ENCODE measurements at places on chromosomes 3 and 15. TPM values are rescaled to one million over a fixed set of nuclear protein-coding genes. Genes with fewer than 3 reads are reported as not detected.

Gene LNP1
- total RNA-seq, result 2.6 TPM

Gene MORC1
- not detected for total RNA-seq

Gene FSD2
- total RNA-seq, result not detected

Gene ILDR1
- not detected for total RNA-seq

Gene SLC28A2
- not detected for total RNA-seq

Gene GOLGA6L7
- not detected for total RNA-seq

Gene SRGAP3
- total RNA-seq, result 5.4 TPM

Gene IL20RB
- 22.0 TPM for total RNA-seq

Gene CYP1A2
- not detected for total RNA-seq

Gene LRRC3B
- 1.6 TPM for total RNA-seq

Gene EDC3
- total RNA-seq, result 47.6 TPM

Gene TMEM207
- not detected for total RNA-seq

Gene SLC9C1
- total RNA-seq, result not detected

Gene MUC4
- 0.05 TPM for total RNA-seq

Gene CCR1
- 0.41 TPM for total RNA-seq

Gene NAALADL2
- total RNA-seq, result 3.3 TPM

Gene HAUS2
- total RNA-seq, result 21.7 TPM

Gene CLDN1
- total RNA-seq, result 35.6 TPM

Gene CRYBG3
- 13.0 TPM for total RNA-seq

Gene PLA2G4F
- total RNA-seq, result not detected

Gene SLC12A1
- not detected for total RNA-seq

Gene PAK6
- total RNA-seq, result 1.1 TPM

Gene PLAAT1
- 3.9 TPM for total RNA-seq

Gene VPS8
- total RNA-seq, result 37.6 TPM

Gene IGSF10
- total RNA-seq, result 0.84 TPM

Gene PLSCR2
- not detected for total RNA-seq

Gene NEIL1
- total RNA-seq, result 5.1 TPM

Gene NPAP1
- not detected for total RNA-seq

Gene TTC23
- 22.1 TPM for total RNA-seq

Gene GRAMD2A
- 0.77 TPM for total RNA-seq

Gene AMT
- total RNA-seq, result 5.2 TPM

Gene GP5
- not detected for total RNA-seq

Gene FBXL22
- total RNA-seq, result 0.34 TPM

Gene TMCO5A
- not detected for total RNA-seq

Gene CYP1A1
- 0.91 TPM for total RNA-seq

Gene ST8SIA2
- 9.0 TPM for total RNA-seq
